HepG2 (cell line): ENCODE measurements at places on chromosomes 5 and 9.

DNA sequence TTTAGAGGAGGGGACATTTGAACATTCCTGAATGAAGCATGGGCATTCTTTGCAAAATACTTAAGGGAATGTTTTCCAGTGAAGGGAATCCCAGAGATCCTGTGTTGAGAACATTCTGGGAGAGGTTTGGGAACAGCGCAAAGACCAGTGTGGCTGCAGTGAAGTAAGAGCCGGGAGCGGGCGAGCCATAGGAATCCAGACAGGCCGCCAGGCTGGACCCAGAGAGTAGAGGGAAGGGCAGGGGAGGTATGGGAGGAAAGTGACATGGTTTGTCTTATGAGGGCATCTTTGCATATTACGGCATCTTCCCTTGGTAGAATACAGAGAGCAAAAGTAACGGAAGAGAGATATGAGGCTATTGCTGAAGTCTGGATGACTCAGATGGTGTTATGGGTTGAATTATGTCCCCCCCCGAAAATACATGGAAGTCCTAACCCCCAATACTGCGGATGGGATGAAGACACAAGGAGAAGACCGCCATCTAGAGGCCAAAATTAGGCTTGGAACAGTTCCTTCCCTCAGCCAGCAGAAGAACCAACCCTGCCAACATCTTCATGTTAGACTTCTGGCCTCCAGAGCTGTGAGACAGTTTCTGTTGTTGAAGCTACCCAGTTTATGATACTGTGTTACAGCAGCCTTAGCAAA, 268.2 kb downstream of the MAST4 start:
- peak; percentile 15 for DNase-seq

- DNase-seq, result no peak
Observed at GRCh38 chr5:93601802-93602155, 18.8 kb downstream of the NR2F1 start.

DNA sequence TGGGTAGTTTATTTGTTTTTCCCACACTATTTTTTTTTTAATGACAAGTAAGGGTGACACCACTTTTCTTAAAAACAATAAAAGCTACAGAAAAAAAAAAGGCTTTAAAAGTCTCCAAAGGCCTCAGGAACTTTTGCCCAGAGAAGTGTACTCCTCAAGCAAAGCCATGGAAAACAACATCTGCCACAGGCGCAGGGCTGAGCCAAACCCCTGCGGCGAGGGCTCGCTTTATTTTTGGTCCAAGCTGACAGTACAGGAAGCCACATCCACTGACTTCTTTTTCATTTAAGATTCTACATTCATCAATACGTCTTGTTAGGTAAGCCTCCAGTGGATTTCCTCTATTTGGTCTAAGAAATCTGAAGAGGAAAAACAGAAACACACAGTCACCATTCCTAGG, 51.9 kb upstream of the IFNK start:
- DNase-seq, result no peak

GRCh38 chr9:14511452-14511851, 181.8 kb downstream of the ZDHHC21 start:
- no peak for DNase-seq

DNA sequence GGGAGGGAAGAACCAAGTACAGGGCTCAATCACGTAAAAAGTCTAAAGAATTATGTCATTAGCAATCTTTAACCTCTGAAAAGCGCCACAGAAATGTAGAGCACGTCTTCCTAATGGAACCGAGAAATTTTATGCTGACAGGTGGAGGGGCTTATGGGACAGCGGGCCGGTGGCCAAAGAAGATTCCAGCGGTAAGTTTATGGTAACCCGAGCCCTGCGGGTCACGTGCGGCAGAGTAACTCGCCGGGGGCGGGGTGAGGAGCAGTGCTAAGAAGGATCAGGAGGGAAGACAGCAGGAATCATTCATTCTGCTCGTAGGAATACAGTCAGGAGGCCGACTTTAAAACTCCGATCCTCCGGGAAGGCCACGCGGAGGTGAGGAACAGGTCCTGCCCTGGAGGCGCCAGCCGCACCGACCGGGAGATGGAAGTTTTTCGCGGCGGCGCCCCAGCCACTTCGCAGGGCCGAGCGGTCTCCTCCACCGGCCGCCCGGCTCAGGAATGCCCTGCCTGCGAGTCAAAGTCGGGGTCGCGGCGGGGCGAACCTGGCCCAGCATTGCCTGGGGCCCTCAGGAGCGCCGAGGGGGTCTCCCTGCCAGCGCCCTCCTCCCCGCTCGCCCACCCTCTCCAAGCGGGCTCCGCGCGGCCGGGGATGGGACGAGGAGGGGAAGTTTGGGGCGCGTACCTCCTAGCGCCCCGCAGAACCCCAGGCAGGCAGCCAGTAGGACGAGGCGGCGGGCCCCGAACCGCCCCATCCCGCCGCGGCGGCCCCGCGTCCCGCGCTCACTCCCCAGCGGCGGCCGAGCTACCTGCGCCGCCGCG, 101.8 kb downstream of the ESM1 start:
- no peak for DNase-seq

DNA sequence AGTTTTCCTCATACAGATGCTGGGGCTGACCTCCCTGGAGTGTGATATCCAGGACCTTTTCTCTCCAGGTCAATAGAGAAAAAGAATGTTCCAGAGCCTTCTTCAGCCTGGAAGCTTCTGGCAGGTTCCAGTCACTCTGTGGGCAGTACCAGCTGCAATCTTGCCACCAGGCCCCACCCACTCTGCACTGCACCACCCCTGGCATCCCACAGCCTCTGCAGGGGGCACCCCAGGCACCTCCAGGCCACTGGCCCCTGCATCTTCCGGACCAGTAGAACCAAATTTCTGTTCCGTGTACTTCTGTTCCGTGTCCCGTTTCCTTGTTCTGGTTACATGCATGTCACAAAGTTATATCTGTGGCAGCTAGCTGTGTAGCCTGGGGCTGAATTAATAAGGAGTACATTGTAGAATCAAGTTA, 83.3 kb upstream of the ZBTB43 start:
- no peak for DNase-seq

- DNase-seq, result no peak
Observed at GRCh38 chr5:117456866-117457470, 882.3 kb upstream of the SEMA6A start.

DNA sequence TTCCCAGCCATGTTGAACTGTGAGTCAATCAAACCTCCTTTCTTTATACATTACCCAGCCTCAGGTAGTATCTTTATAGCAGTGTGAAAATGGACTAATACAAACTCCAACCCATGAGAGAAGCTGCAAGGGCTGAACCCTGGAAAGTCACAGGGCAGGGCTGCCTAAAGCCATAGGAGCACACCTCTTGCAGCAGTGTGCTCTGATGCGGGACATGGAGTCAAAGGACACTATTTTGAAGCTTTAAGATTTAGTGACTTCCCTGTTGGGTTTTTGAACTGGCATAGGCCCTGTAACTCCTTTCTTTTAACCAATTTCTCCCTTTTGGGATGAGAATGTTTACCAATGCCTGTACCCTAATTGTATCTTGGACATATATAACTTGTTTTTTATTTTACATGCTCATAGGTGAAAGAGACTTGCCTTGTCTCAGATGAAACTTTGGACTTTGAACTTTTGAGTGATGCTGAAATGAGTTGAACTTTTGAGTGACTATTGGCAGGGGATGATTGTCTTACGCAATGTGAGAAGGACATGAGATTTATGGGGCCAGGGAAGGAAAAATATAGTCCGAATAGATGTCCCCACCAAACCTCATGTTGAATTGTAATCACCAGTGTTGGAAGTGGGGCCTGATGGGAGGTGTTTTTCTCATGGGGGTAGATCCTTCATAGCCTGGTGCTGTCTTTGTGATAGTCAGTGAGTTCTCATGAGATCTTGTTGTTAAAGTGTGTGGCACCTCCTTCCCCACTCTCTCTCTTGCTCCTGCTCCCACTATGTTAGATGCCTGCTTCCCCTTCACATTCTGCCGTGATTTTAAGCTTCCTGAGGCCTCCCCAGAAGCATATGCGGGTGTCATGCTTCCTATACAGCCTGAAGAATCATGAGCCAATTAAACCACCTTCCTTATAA, 159.5 kb upstream of the SPEF2 start:
- peak; percentile 32 for DNase-seq

DNA sequence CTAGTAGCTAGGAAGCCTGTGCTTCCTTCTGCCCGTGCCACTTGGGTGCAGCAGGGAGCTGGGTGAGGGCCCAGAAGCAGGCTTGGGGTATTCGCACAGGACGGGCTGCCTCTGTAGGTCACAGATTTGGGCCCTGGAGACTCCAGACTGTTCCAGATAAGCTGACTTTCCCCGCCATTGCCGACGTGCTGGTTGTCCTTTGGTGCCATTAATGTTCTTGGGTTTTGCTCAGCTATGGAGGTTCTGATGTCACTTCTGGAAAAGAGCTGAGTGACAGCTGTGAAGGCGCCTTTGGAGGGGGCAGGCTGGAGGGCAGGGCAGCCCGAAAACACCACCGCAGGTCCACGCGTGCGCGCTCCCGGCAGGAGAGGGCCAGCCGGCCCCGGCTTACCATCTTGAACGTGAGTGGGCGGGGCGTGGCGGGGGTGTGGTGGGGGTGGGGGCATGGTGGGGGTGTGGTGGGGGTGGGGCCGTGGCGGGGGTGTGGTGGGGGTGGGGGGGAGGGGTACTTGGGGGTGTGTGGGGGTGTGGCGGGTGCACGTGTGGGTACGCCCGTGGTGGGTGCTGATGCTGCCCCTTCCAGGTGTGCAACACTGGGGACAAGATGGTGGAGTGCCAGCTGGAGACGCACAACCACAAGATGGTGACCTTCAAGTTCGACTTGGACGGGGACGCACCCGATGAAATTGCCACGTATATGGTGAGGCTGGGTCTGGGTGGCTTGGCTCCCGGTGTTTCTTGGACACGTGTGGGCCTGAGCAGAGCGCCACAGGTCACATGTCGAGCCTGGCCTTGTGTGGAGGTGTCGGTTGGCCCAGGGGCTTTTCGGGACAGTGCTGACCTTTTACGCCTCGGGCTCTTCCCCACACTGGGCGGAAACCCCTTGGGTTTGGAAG, 79.6 kb downstream of the WNK2 start:
- no peak for DNase-seq

DNA sequence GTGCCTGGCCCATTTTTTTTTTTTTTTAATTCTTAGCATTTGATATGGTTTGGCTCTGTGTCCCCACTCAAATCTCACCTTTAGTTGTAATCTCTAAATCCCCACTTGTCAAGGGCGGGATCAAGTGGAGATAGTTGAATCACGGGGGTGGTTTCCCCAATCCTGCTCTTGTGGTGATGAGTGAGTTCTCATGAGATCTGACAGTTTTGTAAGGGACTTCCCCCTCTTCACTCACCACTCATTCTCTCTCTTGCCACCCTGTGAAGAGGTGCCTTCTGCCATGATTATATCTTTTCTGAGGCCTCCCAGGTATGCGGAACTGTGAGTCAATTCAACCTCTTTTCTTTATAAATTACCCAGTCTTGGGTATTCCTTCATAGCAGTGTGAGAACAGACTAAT, 27.2 kb downstream of the NDUFAF2 start:
- no peak for DNase-seq

DNA sequence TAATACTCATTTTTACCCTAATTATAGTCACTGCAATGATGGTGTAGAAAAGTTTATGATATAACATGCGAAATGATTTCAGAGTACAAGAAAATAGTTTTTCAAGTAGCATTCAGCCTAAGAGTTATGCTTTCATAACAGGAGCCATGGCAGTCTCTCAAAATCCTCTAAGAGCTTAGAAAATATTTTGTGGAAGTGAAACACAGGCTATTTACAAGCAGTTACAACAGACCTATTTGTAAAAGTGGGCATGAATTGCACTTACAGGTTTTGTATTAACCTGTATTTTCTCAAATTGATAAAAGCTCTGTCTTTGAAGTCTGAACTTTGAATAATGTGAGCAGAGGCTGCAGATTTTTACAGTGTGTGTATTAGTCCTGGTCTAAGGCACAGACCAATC, 523.3 kb downstream of the LRRC70 start:
- no peak for DNase-seq

GRCh38 chr5:164671640-164672039, 1166.2 kb downstream of the MAT2B start:
- DNase-seq, result no peak

DNA sequence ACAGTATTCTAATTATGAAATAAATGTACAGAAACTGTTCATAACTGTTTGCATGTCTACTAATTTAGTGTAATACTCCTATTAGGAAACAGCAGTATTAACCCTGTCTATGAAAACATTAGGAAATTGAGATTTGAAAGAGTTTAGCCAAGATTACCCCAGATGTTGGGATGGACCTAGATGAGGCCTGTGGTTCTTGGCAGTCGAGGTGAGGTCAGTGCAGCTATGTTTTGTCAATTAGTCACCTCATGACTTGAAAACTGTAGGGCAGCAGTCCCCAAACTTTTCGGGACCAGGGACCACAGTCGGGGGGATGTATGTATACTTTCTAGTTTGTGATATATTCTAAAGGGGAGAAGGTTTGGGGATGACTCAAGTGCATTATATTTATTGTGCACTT, 4.7 kb downstream of the LNPEP start:
- no peak for DNase-seq

GRCh38 chr5:90161414-90161813, 248.1 kb downstream of the CETN3 start:
- peak; percentile 18 for DNase-seq

- DNase-seq, result peak; percentile 28
Observed at GRCh38 chr5:168481330-168481788, 4.9 kb upstream of the RARS1 start.
